ENCODE measurements at places on chromosomes 7 and 10.

GRCh38 chr7:119900996-119901672, 371.8 kb upstream of the KCND2 start:
- no peak for DNase-seq

GRCh38 chr7:28225576-28225975, 45.0 kb upstream of the JAZF1 start:
- DNase-seq, result no peak

- no peak for DNase-seq
Observed at GRCh38 chr10:102120991-102121738, 997 bp upstream of the LDB1 start.

- no peak for DNase-seq
Observed at GRCh38 chr7:124275411-124275810, 242.5 kb upstream of the TMEM229A start.

DNA sequence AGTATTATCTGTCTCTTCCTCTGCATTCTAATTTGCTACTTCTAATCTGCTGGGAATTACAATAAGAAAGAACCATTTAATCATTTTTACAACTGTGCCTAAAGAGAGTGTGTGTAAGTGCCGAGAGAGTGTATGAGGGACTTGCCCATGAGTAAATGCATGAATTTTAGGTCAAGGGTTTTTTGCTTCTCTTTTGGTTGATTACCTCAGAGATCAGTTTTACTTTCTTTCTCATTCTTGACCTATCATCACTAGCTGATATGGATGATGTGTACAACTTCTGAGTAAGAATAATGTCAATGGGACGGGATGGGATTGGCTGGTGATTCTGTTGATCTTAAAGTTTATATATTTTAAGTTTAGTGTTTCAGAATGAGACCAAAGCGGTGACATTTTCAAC, 47.8 kb downstream of the IKZF1 start:
- DNase-seq, result no peak

DNA sequence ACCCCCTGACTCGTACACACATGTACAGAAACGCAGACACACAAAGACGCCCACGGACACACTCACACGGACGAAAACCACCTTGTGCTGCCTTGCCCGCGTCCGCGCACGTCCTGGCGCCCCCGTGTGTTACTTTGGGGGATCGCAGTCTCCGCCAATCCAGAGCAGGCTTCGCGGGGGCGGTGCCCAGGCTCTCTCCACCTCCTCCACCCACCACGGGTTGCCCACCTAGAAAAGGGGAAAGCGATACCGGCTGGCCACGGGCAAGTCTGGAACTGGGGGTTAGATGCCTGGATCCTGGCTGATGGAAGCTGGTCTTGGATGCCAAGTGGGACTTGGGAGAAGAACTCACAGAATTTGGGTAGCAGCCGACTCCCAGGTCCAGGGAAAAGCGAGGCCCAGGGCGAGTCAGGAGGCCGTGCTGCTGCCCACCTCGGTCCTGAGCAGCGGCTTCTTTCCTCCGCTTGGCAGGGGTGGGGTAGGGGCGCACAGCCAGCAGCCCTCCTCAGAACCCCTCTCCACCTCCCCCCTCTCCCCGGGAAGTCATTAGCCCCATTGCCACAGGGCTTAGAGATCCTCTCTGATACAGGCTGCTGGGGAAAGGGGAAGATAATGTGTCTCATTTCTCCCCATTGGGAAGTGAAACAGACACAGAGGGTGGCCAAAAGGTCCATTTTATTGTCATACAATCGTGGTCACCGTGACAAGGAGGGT, 4.6 kb upstream of the VGF start:
- no peak for DNase-seq

GRCh38 chr10:122280156-122280555, 9.1 kb downstream of the BTBD16 start:
- DNase-seq, result no peak

- DNase-seq, result no peak
Observed at GRCh38 chr7:65390588-65390987, 16.9 kb downstream of the ZNF92 start.

DNA sequence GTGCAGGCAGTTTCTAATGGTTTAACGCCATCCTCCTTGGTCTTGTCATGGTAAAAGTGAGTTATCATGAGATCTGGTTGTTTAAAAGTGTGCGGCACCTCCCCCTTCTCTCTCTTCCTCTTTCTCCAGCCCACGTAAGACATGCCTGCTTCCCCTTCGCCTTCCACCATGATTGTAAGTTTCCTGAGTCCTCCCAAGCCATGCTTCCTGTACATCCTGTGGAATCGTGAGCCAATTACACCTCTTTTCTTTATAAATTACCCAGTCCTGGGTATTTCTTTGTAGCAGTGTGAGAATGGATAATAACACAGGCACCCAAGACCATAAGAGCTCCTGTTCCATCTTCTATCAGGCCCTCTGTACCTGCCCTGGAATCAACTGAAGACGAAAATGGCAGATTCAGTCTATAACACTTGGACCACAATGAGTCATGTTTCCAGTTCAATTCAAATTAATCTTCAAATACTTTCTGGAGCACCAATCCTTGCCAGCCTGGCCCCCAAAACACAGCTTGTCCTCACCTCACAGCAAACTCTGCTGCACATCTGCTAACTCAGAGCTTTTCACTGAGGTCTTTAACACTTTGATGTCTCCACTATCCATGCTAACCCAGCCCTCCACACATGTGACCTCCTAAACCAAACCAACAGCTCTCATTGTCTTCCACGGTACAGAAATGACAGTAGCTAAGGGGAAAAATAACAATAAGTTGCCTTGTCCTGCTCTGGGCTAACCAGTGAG, 73.2 kb downstream of the SFMBT2 start:
- DNase-seq, result no peak

GRCh38 chr7:28595801-28596200, 183.5 kb downstream of the CREB5 start:
- no peak for DNase-seq

DNA sequence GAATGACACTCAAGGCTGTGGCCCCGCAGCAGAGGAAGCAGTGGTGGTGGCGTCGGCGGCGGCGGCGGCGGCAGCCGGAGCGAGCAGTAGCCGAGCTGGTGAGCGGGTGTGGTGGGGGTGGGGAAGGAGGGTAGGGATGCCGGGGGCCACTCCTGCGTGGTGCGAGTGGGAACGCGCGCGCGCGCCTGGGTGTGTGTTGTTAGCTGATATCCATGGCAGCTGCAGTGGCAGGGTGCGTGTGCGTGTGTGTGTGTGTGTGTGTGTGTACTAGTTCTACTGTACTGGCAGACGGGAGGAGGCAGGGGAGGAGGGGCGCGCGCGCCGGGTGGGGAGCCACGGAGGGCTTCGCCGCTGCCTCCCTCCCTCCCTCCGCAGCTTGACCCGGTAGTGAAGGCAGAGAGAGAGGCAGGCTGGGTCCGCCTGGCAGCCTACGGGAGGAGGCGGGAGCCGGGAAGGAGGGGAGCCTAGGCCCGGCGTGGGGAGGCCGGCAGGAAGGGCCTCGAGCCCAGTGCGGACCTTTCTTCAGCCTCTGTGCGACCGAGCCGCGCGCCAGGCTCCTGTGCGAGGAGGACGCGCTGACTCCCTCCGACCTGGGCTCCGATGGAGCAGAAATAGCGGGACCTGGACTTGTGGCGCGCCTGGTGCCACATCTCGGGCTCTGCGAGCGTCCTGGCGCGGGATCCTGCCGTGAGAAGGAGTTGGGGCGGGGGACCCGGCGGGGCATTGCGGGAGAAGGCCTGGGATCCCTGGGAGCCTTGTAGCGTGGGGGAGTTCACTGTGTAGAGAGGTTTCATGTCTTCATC, at the start of gene MAGI2:
Gene MAGI2, minus strand, starts transcription at position 110 of the 803 bp plus-strand sequence. CDS start 347 bp downstream, outside the sequence.
- DNase-seq, result peak; percentile 61

- no peak for DNase-seq
Observed at GRCh38 chr10:2686691-2687090, 380.7 kb upstream of the PFKP start.

- no peak for DNase-seq
Observed at GRCh38 chr10:110081911-110082310, 74.1 kb downstream of the ADD3 start.

DNA sequence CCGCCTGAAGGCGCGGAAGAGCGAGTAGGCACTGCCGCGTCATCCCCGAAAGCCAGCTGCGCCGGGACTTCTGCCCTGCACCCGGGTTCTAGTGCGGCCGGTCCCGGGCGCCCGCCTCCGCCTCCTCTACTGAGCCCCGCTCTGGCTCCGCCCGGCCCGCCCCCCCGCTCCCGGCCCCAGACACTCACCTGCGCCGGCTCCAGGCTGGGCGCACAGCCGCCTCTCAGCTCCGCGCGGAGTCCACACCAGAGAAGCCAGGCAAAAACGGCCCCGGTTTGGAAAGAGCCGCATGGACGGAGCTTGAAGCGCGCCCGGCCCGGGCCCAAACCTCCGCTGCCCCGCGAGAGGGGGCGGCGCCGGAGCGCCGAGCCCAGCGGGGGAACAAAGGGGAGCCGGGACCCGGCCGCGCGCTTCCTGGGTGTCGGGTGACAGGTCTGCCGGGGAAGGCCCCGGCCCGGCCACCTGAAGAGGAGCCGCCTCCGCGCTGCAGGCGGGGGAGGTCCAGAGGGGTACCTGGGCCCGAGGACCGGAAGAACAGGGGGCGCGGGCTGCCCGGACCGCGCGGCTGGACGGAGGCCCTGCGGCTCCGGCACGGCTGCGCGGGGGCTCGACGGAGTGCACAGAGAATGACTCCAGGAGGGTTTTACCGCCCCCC, 168.2 kb downstream of the NRF1 start:
- DNase-seq, result no peak

DNA sequence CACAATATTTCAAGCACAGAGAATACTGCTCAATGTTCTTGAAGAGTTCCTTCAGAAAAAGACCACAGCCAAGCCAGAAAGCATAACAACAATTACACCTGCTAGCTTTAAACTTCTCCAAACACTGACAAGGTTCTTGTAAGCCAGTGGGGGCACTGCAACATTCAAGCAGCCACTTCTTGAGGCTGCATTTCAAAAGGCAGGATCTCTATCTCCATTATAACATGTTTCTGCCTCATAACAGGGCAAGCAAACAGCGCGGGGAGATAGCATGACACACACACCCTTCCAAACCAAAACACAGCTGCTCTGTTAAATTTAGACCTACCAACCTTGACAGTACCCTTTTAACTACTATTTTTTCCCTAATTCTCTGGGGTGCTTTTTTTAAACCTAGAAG, 30.8 kb downstream of the CHCHD3 start:
- DNase-seq, result no peak

DNA sequence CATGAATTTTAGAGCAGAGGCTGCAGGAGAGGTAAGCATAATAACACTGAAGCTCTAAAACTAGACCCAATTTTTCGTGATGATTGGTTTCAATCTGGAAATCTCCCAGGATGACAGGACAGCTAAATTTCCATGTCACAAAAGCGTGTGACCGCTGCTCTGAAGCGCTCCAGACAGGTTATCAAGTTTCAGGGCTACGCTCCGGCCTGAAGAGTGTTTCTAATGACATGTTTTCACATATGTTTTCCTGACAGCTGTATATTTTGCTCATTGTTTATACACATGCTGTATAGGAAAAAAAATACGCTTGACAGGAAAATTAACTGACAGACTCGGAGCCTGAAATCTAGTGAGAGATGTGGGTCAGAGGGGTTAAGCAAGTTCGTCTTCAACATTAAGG, 219.8 kb upstream of the BMPER start:
- no peak for DNase-seq

DNA sequence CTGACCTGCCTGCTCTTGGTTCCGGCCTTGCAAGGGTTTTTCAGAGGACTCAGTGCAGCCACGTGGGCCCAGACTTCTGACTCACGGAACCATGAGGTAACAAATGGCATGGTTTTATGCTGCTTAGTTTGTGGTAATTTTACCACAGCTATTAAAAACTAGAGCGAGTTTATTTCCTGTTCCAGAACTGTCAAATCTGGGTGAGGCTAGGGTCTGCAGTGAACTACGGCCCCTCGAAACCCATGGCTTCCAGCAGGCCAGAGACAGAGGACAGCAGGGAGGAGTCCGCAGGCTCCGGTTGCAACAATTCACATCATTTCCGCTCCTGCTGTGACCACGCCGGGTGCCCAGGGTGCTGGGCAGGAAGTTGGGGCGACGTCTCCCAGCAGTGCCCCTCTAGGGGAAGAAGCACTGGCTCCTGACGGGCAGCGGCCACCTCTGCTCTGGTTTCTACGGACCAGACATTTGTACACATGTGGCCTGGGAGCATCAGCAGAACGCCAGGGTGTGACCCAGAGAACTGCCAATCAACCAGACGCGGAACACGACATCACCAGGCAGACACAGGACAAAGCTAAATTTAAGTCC, 74.8 kb downstream of the ADARB2 start:
- no peak for DNase-seq

DNA sequence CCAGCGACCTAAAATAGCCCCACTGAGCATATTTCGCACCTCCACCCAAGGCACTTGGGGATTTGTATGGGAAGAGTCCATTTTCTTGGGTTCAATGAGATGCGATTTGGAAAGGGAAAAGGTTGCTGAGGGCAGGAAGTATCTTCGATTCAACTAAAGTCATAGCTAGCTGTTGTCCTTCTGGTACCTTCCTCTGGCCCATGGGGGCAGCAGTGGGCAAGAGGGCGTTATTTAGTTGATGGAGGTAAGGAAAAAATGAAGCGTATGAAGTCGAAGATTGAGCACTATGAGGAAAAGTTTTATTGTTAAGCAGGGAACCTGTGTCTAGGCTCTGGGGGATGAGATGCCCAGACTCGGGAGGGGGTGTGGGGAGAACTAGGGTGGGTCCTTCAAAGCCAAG, 135.4 kb downstream of the EVX1 start:
- no peak for DNase-seq

- DNase-seq, result no peak
Observed at GRCh38 chr7:91852263-91852741, 28.2 kb downstream of the MTERF1 start.

- no peak for DNase-seq
Observed at GRCh38 chr10:24152270-24152669, 56.7 kb upstream of the KIAA1217 start.

GRCh38 chr10:34420795-34421194, 394.3 kb downstream of the PARD3 start:
- no peak for DNase-seq

GRCh38 chr10:125096371-125096770, 64.0 kb downstream of the CTBP2 start:
- DNase-seq, result no peak

GRCh38 chr7:35727571-35727970, 32.6 kb upstream of the HERPUD2 start:
- no peak for DNase-seq

GRCh38 chr10:79248341-79249185, 98.7 kb upstream of the PPIF start:
- DNase-seq, result no peak
